ENCODE measurements at places on chromosomes 3 and 15.

- DNase-seq = no peak
Measured at GRCh38 chr3:154214306-154214705, 93.1 kb downstream of the ARHGEF26 start.

DNA sequence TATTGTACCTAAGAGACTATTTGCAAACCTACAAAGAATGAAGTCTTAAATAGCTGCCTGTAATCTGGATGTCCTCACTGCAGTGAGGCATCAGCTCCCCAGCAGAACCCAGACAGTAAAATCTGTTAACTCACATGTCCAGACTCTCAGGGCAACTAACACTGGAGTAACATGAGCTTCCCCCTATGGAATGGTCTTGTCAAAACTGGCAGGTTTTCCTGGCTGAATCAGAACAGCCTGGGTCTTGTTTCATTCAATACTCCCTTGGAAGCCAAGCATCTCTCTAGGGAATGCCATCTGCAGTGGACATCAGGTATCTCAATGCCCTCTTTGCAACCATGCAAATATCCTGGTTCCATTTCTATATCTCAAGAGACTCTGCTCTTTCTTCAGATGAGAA, 24.4 kb downstream of the PTPN9 start:
- no peak for DNase-seq

- no peak for DNase-seq
Measured at GRCh38 chr3:127442506-127442905, 148.0 kb downstream of the TPRA1 start.

DNA sequence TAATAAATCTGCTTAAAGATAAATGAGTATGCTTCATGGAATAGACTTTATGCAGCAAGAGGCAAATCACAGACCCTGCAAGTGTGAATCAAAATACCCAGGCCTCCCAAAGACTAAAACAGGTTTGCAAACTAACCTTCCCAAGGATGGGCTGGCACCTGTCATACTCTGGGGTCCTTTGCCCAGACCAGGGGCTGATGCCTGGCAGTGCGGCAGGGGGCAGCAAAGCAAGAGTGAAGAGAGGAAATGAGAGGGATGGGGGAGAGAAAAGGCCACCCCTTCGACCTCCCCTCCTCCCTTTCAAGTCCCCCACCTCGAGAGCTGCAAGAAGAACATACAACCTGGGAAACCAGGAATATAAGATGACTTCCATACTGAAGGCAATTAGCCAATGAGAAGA, 31.8 kb downstream of the XXYLT1 start:
- peak; percentile 53 for DNase-seq

DNA sequence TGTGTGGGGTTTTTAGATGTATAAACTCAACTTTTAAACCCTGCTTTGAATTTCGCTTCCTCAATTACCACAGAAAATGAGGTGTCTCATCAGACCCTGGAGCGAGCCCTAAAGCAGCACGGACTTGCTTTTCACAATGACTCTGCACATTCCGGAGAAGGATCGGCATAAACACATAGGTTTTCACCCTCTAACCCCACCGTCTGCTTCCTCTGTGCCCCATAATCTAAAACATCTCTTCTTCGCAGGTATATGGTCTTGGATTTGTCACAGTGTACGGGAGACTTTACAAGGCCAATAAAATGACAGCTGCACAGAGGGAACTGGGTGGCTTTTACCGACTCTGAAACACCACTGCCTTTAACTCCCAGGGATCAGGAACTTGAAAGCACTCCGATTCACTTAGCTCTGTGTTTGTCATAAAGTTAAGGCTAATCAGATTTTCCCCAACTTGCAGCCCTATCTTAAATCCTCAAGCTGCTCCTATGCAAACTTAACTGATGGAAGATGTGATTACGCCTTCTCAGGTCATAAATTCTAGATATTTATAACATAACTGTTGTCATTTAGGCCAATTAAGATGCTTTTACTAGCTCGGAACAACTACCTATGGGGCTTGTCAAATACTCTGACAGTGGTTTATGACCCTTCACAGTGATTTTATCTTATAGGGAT, 133.4 kb upstream of the WNT5A start:
- DNase-seq = peak; percentile 24

DNA sequence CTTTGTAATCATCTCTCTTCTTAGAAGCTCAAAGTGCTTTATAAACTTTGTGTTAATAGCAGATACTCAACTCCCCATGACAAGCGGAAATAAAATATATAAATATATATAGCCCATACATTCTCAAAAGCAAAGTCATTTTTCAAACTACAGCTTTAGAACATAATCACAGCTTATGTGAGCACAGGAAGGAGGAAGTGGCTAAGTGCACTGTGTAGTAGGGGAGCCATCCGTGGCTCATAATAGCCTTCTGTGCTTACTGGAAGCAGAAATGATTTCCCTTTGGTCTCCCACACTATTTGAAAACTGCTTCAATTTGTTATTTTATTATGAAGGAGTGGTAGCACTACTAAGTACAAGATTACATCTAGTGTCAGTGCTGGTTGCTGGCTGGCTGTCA, 151.4 kb upstream of the ARL6 start:
- no peak for DNase-seq

GRCh38 chr3:111729087-111729846, 129.8 kb upstream of the PHLDB2 start:
- no peak for DNase-seq
